GM13977 (cell line): ENCODE measurements at places on chromosomes 6 and 20.

GRCh38 chr20:21017528-21018085 is 88.6 kb downstream of the LINC00237 start:
- DNase-seq: no peak

DNA sequence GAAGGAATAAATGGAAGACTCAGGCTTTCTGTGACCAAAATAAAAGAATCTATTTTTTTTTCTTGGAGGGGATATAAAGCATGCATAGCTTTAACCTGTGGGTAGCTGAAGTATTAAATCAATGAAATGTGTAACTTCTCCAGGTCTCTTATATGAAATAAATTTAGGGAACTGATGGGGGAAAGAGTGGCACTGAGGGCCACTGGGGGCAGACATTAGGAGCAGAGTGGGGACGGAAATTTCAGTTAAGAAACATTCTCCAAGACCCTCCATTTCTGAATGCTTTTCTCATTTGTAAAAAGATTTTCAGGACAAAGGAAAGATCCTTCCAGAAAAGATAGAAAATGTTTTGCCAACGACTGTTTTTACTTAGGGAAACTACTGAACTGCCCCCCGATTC is 131.0 kb downstream of the GPX5 start:
- no peak for DNase-seq

GRCh38 chr6:6883011-6883410 is 224.8 kb upstream of the RREB1 start:
- no peak for DNase-seq

- DNase-seq: no peak
Observed at GRCh38 chr6:147080225-147080624, 124.0 kb upstream of the STXBP5 start.

GRCh38 chr6:1640476-1640875 is 30.8 kb downstream of the FOXC1 start:
- DNase-seq: no peak

DNA sequence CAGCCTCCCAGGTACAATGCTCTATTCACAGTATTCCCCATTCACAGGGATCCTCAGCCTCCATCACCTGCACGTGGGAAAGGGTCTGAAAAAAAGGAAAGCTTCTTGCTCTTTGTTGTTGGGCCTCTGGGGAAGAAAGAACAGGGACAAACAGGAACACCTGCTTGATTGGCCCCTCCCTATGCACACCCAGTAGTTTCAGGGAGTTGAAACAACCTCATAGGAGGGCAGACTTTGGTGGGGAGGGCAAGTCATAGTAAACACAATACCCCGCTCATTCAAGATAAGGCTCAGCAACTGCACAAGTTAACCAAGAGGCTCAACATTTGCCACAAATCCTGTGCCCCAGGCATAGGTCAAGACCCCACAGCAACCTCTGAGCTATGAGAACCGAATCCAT is 1.7 kb downstream of the GHRH start:
- no peak for DNase-seq

- DNase-seq: no peak
Observed at GRCh38 chr6:119921491-119922010, 572.0 kb upstream of the MAN1A1 start.

GRCh38 chr20:5168651-5169396 is 42.0 kb downstream of the CDS2 start:
- DNase-seq: no peak

- no peak for DNase-seq
Observed at GRCh38 chr6:90892271-90892670, 305.4 kb upstream of the MAP3K7 start.

DNA sequence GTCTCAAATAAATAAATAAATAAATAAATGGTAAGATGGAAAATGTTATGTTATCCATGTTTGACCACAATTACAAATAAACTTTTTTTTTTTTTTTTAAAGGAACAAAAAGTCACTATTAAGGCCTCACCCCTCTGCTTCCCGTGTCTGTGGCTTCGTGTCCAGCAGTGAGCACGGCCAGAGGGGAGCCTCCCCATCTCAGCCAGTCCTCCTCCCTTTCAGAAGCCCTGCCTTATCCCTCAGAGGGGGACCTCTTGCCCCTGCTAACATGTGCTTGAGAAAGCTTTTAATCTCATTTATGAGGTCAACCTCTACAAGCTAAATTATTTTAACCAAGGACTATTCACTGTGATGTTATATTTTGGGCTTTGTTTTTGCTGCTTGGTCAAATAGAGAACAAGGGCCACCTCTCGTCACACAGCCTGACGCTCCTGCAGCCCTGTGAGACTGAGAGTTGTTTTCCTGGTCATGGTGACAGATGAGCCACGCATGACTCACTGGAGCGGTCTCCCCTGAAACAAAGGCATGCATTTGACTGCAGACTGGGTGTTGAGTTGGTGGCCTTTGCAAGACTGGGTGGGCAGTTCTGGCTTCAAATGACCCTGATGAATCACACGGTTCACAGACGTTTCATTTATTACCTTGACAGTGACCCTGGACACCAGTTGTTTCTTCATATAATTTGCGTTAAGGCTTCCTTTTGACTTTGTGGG is 131.8 kb downstream of the TIAM2 start:
- DNase-seq: peak; percentile 48

- DNase-seq: peak; percentile 55
Observed at GRCh38 chr20:1434571-1435336, 31.9 kb downstream of the NSFL1C start.

GRCh38 chr20:25301357-25301920 is 53.6 kb downstream of the PYGB start:
- no peak for DNase-seq

- DNase-seq: peak; percentile 34
Observed at GRCh38 chr6:131924881-131925474, 26.2 kb downstream of the CCN2 start.

DNA sequence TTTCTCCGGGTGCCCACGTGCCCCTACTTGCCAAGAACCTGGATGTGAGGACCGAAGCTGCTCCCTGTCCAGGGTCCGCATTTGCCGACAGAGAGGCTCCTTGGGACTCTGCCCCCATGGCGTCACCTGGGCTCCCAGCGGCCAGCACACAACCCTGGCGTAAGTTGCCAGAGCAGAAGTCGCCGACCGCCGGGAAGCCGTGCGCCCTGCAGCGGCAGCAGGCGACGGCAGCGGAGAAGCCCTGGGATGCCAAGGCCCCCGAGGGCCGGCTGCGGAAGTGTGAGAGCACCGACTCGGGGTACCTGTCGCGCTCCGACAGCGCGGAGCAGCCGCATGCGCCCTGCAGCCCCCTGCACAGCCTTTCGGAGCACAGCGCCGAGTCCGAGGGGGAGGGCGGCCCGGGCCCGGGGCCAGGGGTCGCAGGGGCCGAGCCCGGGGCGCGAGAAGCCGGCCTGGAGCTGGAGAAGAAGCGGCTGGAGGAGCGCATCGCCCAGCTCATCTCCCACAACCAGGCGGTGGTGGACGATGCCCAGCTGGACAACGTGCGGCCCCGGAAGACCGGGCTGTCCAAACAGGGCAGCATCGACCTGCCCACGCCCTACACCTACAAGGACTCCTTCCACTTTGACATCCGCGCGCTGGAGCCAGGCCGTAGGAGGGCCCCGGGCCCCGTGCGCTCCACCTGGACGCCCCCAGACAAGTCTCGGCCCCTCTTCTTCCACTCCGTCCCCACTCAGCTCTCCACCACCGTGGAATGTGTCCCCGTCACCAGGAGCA is 28.3 kb downstream of the ZNF831 start:
- no peak for DNase-seq

GRCh38 chr20:38386004-38386403 is 39.7 kb downstream of the LBP start:
- no peak for DNase-seq

- peak; percentile 69 for DNase-seq
Observed at GRCh38 chr6:39865011-39865888, 69.0 kb downstream of the MOCS1 start.

GRCh38 chr6:28896505-28897368 is 27.0 kb downstream of the TRIM27 start:
- DNase-seq: peak; percentile 48

DNA sequence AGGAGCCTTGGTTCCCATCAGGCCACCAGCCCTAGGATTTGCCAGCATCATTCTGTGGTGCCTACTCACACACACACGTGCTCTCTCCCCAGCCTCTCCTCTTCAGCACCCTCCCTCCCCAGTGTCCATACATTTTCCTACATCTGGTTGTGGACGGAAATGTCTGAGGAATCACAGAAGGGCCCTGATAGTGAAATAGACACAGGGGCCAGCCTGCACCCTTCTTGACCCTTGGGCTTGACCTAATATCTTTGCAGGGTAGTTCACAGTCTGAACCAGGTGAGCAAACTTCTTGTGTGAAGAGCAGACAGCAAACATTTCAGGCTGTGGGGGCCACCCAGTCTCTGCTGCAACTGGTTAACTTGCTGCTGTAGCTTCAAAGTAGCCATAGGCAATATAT is 108.5 kb upstream of the NXT1 start:
- no peak for DNase-seq

GRCh38 chr20:8912731-8913130 is 156.2 kb upstream of the PLCB4 start:
- DNase-seq: no peak

GRCh38 chr20:8246716-8247115 is 114.7 kb downstream of the PLCB1 start:
- no peak for DNase-seq

GRCh38 chr6:157559201-157559756 is 178.3 kb downstream of the ZDHHC14 start:
- DNase-seq: no peak

- DNase-seq: no peak
Observed at GRCh38 chr20:45358282-45359068, 4.5 kb upstream of the SYS1 start.

- DNase-seq: no peak
Observed at GRCh38 chr20:58447511-58448391, 58.7 kb downstream of the VAPB start.

GRCh38 chr6:88920774-88921733 is 42.4 kb downstream of the RNGTT start:
- no peak for DNase-seq

GRCh38 chr6:42509256-42509655 is 54.6 kb upstream of the UBR2 start:
- no peak for DNase-seq

- no peak for DNase-seq
Observed at GRCh38 chr20:22866812-22867341, 168.2 kb upstream of the SSTR4 start.

GRCh38 chr6:121482004-121482693 is 46.7 kb downstream of the GJA1 start:
- DNase-seq: no peak

GRCh38 chr6:4349931-4350330 is 214.6 kb upstream of the ECI2 start:
- DNase-seq: no peak

DNA sequence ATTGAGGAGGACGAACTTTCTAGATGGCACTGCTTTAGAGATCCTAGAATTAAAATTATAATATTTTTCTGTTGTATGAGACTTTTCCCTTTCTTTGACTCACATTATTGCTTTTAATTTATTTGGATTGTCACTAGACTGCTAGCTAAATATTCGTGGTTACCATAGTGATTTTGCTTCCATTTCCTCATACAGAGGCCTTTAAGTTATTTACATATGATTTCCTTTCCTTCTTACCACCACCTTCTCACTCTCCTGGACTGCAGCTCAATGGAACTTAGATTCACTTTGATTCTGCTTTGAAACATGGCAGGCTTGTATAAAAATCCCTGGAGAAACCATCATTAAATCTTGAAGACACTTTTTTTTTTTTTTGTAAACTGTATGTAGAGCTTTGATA is 222.9 kb downstream of the LAMA2 start:
- no peak for DNase-seq

GRCh38 chr6:123276546-123276980 is 280.5 kb downstream of the CLVS2 start:
- no peak for DNase-seq

GRCh38 chr6:56459030-56459805 is 183.5 kb downstream of the DST start:
- no peak for DNase-seq

DNA sequence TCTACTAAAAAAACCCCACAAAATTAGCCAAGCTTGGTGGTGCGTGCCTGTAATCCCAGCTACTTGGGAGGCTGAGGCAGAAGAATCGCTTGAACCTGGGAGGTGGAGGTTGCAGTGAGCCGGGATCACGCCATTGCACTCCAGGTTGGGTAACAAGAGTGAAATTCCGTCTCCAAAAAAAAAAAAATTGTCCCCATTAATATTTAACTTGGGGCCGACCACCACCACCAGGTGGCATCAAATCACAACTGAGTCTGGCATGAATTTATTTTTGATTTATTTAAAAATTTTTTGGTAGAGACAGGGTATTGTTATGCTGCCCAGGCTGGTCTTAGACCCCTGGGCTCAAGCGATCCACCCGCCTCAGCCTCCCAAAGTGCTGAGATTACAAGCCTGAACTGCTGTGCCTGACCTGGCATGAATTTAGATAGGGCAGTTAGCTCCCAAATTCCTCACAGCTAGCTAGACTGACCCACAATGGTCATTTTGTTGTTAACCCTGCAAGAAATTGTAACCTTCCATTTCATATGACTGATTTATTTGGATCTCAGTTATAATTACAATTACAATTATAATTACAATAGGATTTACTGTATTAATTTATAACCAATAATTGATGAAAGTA is 17.1 kb upstream of the BEND3 start:
- DNase-seq: no peak

DNA sequence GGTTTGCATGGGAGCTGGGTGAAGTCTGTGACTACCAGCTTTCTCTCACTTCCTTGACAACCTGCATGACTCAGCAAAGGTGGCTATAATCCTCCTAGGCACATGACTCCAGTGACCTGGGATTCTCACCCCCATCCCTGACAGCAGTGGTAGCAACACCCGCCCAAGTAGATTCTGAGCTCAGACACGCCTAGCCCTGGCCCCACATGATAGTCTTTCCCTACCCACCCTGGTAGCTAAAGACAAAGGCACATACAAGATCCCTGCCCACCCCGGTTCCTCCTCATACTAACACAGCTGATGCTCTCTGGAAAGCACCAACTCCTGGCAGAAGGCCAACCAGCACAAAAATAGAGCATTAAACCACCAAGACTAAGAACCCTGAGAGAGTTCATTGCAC is 25.9 kb upstream of the CRISP1 start:
- no peak for DNase-seq

DNA sequence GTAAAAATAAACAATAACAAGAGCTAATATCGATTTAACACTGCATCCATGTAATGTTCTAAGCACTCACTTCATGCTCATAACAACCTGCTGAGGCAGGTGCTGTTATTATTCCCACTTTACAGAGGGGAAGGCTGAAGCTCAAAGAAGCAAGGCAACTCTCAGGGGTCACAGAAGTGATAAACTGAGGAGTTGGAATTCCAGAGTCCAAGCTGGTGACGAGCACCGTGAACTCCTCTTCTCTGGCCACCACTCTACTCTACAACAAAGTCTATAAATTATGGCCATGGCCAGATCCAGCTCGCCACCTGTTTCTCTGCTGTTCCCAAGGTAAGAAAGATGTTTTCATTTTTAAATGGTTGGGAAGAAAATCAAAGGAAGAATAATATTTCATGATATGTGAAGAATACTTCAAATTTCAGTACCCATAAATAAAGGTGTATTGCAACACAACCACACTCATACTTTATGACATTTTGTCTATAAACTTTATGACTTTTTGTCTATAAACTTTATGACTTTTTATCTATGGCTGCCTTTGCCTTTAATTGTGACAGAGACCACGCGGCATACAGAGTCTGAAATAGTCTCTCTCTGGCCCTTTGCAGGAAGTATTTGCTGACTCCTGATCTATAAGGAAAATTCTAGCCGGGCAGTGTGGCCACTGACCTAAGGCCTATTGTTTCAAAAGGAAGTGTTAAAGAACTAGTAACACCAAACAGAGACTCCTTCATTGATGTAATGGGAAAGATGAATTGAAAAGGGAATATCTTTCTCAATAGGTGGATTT is 113.2 kb upstream of the KCNG1 start:
- no peak for DNase-seq
